Testis (tissue), 5 donors: ENCODE measurements at places on chromosomes 11 and 22. TPM values are rescaled to one million over a fixed set of nuclear protein-coding genes. Genes with fewer than 3 reads are reported as not detected.

DNA sequence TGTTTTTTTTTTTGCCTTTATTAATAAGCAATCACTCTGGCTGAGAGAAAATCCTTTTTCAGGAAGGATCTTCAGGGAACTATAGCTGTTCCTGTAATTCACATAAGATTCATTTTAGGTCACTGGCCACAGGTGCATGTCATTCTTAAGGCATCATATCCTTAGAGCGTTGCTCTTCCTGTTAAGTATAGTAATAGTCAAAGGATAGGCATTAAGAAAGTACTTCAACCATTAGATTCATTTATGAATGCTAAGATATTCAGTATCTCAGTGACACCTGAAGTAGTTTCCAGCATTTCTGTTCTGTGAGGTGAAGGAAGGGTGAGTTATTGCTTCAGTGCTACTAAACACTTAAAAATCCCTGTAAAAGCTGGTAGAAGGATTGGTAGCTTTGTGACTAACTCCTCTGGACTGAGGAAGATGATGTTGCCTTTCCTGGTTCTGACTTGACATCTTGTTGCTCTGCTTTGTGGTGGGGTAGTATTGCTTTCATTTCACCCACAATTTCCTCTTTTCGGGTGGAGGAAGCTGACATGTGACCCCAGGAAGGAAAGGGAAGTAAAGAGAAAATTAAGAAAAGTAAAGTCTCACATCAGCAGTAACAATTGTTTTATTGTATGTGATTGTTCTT is 34.7 kb downstream of the RNF169 start:
- DNase-seq, result no peak
- no peak overlapping the region for H3K4me3 ChIP-seq
- no peak overlapping the region for H3K27ac ChIP-seq
- peaks cover 4% of the 10 kb centered on the region for H3K4me1 ChIP-seq
- no peaks in the 10 kb centered on the region for H3K27me3 ChIP-seq
- no peaks in the 10 kb centered on the region for H3K36me3 ChIP-seq

DNA sequence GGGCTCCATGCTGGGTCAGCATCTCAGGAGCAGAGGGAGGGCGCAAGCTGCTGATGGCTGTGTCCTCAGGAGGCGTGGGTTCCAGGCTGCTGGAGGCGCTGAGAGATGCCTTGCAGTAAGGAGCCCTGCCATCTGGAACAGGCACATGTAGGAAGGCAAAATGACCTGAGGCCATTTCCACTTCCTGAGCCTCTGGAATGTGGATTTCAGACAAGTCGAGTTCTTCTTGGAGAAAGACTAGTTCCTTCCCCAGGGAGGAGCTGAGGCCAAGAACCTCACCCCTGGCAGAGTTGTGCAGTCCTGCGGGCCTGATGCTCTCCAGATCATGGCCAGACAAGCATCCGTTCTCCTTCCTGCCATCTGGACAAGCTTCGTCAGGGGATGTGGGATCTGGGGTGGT is 19.3 kb downstream of the HPS4 start:
- peak; percentile 18 for DNase-seq
- peak overlapping the region; percentile 0 for H3K27ac ChIP-seq
- H3K27me3 ChIP-seq, result no peaks in the 10 kb centered on the region
- peaks cover 23% of the 10 kb centered on the region for H3K4me1 ChIP-seq

OR5A1 gene
- 0.24 TPM for total RNA-seq

- no peak overlapping the region for H3K4me3 ChIP-seq
- no peak for DNase-seq
- no peaks in the 10 kb centered on the region for H3K27me3 ChIP-seq
- H3K36me3 ChIP-seq, result no peaks in the 10 kb centered on the region
Observed at GRCh38 chr11:119970555-119971304, 167.2 kb downstream of the TRIM29 start.

DNA sequence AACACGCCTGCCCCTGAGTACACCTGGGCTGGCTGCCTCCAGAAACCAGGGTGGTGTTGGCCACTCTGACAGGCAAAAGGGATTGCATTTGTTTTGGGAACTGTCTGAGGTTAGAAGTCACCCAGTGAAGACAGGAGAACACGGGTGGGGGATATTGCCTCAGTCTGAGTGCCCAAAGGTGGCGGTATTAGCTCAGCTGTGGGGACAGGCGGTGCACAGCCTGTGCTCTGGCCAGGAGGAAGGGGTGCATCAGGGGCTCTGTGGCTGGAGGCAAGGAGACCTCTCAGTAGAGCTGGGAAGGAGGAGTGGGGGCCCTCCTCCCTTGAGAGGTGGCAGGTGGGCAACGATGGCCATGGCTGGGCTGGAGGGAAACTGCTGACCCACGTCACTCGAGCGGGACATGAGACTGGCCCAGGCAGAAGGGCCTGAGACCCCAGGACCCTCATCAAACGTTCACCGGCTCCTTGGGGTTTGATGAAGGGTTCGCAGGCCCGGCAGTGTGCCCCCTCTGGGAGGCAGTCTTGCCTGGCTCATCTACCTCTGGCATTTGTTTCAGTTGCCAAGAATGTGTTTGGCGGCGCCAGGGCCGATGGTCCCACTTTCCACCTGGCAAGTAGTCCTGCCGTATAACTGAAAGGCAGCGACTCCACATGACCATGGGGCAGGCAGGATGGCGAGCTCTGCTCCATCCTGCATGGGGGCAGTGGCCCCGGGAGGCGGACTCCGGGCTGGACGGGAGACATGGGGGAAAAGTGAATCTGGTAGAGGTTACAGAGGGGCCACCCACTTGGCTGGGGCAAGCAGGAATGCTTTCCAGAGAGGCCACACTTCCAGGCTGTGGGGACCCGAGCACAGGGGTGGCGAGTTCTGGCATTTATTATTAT is 52.8 kb upstream of the SMIM38 start:
- no peaks in the 10 kb centered on the region for H3K27me3 ChIP-seq

- no peaks in the 10 kb centered on the region for H3K4me1 ChIP-seq
- no peaks in the 10 kb centered on the region for H3K27me3 ChIP-seq
- no peak for DNase-seq
- no peak overlapping the region for H3K27ac ChIP-seq
Observed at GRCh38 chr11:124310721-124311120, 3.0 kb downstream of the OR8D1 start.

GRCh38 chr11:2218031-2218633 is 46.5 kb upstream of the TH start:
- H3K27ac ChIP-seq, result no peak overlapping the region
- no peaks in the 10 kb centered on the region for H3K36me3 ChIP-seq
- H3K4me3 ChIP-seq, result no peak overlapping the region
- H3K27me3 ChIP-seq, result no peaks in the 10 kb centered on the region
